IPS DF 6.9 (cell line): ENCODE measurements at places on chromosomes 2 and 18.

DNA sequence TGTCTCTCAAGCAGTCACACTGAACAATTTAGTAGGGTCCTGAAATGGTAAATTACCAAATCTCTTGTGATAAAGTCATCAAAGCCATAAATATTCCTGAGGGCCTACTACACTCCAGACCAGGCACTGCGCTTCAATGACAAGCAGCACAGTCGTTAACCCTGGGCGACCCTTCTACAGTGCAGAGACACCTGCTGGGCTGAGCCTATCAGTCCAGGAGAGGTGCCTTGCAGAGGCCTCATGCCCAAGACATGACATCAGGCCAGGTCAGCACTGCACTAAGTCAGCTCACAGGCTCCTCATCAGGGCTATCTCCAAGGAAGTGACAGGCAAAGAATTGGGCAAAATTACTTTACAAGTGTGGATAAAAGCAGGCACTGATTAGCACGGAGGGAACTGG is 166.4 kb upstream of the EPB41L3 start:
- no peak for DNase-seq

DNA sequence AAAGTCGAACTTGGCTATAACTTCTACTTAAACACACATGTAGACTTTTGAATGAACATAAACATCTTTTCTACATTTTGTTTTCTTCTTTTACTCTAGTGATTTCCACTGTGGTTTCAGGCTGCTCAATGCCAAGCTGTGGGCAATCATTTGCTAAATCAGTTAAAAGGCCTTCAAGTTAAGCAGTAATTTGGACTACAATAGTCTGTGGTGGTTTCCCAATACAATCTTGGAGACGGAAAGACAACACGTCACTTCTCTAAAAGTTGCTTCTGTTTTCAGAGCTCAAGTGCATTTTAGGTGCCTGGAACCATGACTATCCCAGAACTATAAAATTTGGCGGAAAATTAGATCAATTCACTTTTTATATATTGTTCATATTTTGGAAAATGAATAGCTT is 69.4 kb downstream of the TXNL1 start:
- no peak for DNase-seq

GRCh38 chr2:73931531-73932500 is 5.1 kb downstream of the DGUOK start:
- DNase-seq: no peak

DNA sequence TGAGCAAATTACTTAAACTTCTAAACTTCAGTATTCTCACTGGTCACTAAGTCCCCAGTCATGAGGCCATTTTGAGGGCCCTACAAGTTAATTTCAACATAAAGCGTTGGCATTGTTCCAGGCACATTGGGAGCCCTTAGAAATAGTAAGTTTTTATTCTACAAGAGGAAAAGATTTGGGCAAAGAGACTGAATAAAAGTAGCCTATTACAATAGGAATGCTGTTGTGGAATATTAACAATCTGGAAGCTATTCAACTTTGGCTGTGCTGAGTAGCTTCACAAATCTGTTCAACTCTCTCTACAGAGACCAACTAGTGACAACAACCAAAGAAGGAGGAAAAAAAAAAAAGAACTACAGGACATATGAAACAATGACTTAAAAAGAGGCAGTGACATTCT is 1287.5 kb upstream of the NXPH2 start:
- no peak for DNase-seq

DNA sequence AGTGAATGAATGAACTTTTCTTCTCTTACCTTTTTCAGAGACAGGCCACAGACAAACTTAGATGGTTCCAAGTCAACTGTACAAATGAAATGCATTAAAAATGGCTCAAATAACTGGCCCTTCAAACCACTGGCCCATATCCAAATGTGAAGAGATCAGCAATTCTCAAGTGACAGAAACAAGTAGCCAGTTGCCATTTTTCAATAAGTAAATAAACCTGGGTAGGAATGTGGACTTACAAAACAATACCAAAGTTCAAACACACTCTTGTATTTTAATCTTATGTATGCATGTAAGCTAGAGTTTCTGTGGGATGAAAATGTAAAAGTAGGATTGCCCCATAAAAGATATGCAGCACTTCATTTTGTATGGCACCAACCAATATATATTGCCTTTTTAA is 129.2 kb downstream of the MEP1B start:
- no peak for DNase-seq

- DNase-seq: no peak
Measured at GRCh38 chr18:74995419-74995736, 213.6 kb downstream of the PTGR3 start.

- DNase-seq: no peak
Measured at GRCh38 chr18:8045884-8046281, 478.8 kb downstream of the PTPRM start.

DNA sequence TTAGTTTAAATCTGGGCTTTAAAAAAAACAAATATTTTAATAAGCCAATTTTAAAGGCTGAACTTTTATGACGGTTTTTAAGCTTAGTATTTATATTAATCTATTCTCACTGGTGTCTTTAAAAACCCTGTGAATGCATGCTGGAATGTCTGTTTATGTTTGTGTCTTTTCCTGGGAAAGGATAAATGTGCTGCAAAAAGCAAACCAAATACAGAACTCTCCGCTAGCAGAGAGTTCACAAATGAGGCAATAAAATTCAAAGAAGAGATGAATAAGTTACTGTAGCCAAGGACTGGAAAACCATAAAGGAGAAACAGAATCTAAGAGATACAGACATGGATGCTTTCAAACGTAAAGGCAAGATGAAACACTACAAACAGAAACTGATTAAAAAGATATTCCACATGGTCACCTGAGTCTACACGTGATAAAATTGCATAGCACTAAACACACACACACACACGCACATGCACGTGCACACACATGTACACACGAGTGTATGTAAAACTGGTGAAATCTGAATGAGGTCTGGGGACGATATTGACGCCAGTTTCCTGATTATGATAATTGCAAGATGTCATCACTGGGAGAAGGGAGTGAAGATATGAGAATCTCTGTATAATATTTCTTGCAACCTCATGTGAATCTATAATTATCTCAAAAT is 4.5 kb downstream of the TWIST2 start:
- DNase-seq: no peak

- DNase-seq: no peak
Measured at GRCh38 chr2:45690231-45690630, 38.8 kb downstream of the PRKCE start.

DNA sequence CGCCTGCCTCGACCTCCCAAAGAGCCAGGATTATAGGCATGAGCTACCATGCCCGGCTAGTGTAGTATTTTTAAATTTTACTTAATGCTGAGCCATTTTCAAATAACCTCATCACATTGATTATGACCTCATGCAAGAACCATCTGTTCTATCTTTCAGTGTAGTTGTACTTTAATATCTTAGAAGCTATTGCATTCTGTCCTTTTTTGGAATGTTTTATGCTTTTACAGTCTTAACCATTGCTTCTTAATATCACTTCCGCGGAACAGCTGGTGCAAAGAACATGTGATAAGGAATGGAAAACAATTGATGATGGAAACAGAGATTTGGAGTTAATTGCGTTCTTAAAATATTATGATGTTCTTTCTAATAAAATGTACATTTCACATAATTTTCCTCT is 2.7 kb downstream of the GEN1 start:
- DNase-seq: no peak

DNA sequence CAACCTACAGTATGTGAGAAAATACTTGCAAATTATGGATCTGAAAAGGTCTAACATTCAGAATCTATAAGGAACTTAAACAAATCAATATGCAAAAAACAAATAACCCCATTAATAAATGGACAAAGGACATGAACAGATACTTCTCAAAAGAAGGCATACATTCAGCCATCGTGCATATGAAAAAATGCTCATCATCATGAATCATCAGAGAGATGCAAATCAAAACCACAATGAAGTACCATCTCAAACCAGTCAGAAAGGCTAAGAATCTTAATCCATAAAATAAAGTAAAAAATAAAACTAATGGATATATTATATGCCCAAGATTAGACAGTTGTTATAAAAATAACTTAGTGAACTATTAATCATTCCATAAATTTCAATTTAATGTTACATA is 154.0 kb downstream of the CALCRL start:
- no peak for DNase-seq

DNA sequence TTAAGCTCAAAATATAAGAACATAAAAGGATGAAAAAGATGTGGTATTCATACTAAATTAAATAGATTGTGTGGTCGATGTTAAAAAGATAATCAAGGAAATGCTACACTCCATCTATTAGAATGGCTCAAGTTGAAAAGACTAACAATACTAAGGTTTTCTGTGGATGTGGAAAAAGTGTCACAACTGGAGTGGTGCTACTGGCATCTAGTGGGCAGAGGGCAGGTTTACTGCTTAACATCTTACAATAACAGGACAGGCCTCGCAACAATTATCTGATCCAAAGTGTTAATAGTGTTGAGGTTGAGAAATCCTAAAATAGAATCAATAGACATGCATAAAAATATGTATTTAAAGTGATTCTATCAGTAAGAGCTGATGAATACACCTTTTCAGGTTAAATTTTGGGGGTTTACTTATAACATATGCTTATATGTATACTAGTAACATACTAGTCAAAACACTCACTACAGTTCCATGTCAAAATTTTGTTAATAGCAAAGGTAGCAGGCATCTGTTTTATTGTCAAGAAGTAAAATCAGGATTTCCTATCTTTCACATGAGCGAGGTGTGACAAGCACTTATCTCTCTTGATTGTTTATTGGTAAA is 91.5 kb upstream of the TMEFF2 start:
- no peak for DNase-seq

DNA sequence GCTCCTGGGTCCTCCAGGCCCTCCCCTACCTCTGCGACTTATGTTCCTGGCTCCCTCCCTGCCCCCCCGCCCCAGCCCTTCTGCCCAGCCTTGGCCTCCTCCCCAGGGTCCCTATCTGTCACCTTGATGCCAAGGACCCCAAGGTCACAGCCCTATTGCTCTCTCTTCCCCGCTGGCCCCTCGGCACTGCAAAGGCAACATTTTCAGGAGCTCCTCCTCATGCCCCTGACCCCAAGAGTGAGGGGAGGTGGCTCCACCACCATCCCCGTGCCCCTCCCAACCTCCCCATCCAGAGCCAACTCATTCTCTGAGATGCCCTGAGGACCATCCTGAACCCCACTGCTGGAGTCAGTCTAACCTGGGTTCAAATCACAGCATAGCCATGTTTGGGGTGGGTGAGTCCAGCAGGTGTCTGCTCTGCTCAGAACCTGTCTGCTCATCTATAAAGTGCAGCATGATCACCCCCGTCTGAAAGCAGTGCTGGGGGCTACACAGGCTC is 11.7 kb downstream of the LIMS2 start:
- DNase-seq: no peak

- no peak for DNase-seq
Measured at GRCh38 chr18:49709347-49709690, 104.0 kb downstream of the ACAA2 start.

- DNase-seq: no peak
Measured at GRCh38 chr2:222823183-222823930, 37.5 kb upstream of the ACSL3 start.

- DNase-seq: no peak
Measured at GRCh38 chr2:128413718-128414341, 95.2 kb upstream of the HS6ST1 start.

DNA sequence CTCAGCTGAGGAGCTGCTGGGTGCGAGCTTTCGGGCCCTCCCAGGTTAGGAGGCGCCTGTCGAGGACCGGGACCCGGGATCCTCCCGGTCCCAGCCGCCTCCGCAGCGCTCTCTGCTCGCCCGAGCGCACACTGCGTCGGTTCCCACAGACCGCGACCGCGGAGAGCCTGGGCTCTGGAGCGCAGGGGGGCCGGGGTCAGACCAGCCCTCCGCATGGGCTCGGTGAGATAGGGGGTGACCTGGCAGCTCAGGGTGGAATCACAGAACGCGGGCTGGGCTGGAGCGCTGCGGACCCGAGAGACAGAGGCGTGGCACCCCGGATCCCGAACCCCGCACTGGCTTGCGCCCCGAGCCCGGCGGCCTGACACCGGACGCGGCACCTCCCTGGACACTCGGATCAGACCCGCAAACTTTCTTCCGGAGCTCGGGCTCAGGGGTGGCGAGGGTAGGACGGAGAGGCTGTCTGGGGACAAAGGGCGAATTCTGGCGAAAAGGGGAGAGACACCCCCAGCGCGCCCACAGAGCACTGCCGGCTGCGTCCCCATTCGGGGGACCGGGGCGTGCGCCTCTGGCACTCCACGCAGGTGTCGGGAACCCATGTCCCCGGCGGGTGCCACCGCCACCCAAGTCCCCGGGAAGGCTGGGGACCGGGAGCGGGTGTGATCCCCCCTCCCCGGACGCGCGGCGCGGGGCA is 612 bp downstream of the DIPK1C start:
- no peak for DNase-seq

GRCh38 chr2:28528206-28528605 is 32.3 kb downstream of the PLB1 start:
- DNase-seq: no peak

- no peak for DNase-seq
Measured at GRCh38 chr2:99140860-99141109, 722 bp upstream of the C2orf15 start.

DNA sequence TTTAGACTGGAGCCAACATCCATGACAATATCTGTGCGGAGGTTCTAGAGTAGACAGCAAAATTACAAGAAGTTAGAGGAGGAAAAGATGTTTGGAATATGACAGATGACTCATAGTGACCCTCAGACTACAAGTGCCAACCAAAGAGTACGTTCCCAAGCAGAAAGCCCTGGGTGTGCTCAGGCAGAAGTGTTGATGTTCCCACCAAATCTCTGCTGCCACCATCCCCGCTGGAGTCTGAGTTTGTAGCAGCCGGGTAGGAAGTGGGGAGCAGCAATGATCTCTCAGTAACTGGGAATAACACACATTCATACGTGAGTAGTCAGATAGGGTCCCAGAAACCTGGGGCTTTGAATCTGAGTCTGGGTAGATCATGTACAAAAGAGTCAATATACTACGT is 73.2 kb downstream of the XDH start:
- DNase-seq: no peak

GRCh38 chr18:76491473-76491775 is 3.6 kb downstream of the ZNF516 start:
- DNase-seq: no peak

GRCh38 chr2:129347486-129348217 is 631.8 kb upstream of the RAB6C start:
- DNase-seq: no peak

- no peak for DNase-seq
Measured at GRCh38 chr2:47190188-47190881, 35.2 kb upstream of the STPG4 start.

DNA sequence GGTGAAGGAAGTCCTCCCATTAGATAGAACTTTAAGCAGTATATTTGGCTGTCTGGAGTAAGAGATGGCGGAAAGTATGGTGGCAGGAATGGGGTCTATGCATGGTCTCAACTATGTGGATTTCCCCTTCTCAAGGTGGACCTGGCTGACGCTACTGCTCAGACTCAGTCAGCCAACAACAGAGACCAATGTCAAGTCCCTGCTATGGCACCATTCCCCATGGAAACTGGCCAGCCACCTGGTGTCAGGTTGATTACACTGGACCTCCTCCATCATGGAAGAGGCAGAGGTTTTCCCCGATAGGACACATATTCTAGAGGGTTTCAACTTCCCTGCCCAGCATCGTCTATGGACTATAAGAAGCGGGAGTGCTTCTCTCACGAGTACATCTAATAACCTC is 8.6 kb upstream of the FAHD2A start:
- DNase-seq: no peak
